ENCODE measurements at places on chromosomes 11 and 22.
A peak's percentile ranks its signal among the peaks of the same experiment; 100 is the strongest.

GRCh38 chr11:76653674-76654284 lies 16.8 kb downstream of the LRRC32 start:
- no peak for DNase-seq

DNA sequence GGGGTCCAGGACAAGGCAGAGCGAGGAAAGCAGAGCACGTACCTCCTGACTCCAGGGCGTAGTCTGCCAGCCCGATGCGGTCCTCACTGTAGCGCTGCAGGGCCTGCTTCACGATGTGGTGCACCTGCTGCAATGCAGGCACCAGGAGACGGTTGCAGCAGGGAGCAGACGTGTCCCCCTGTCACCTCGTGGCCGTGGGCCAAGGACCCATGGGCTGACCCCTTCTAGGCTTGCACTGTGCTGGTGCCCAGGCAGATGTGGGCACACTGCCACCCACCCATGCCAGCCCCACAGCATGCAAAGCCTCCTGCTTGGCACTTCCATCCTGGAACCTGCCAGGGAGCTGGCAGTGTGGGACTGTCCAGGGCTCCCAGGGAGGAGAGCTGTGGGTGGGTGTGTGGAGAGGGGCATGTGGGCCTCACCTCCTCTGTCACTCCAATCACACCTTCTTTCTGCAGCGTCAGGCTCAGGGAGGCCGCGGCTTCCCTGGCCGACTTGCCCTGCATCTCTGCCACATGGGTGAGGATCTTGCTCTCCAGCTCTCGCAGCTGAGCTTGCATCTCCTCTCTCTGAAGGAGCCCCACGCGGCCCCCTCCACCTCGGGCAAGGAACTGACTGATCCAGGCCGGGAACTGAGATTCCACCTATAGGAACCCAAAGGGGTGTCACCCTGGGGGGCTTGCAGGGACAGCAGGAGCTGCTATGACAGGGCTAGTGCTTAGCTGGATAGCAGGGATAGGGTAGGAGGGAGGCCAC lies 16.3 kb downstream of the SUN2 start:
- DNase-seq, result no peak

GRCh38 chr22:21587803-21588611 lies 20.5 kb downstream of the UBE2L3 start:
- DNase-seq, result peak; percentile 27

GRCh38 chr22:20117633-20118299 lies 740 bp upstream of the TRMT2A start:
- DNase-seq, result peak; percentile 58

DNA sequence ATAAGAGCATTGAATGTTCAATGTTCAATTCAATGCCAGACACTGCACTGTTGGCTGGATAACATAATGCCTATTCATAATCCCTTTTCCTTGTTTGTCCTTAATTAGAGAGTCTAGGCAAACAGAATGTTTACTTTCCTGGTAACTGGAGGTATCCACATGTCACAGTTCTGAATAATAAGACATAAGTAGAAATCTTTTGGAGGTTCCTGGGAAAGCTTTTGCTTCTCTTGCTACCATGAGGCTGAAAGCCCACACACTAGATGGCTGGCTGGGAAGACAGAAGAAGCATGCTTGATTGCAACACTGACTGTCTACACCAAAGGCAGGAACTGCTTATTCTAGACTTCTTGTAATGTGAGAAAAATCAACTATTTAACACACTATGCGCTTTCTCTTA lies 79.5 kb downstream of the GAB2 start:
- DNase-seq, result no peak

DNA sequence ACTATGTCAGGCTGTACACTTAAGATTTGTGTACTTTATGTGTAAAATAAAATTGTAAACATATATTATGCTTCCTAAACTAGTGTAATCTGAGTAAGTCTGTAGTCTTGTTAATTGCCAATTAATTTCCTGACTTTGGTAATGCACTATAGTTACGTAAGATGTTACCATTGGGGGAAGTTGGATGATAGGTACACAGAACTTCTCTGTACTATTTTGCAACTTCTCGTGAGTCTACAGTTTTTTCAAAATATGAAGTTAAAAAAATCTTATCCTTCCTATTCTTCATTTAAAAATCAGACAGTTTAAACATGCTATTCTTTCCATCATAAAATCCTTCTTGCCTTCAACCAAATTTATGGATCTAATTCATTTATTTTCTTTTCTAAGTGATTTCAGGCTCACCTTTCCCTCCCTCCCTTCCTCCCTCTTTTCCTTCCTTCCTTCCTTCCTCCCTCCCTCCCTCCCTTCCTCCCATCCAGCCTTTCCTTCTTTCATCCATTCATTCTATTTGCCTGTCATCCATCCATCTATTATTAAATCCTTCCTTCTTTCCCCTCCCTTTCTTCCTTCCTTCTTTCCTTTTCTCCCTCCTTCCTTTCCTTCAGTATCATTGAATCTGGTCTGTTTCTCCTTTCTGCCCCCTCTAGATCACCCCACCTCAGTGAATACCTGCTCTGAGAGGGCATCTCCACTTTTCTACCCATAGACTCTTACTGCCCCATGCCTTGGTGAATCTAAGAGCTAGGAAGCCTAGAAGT lies 22.1 kb upstream of the ASCC2 start:
- DNase-seq, result no peak

- DNase-seq, result no peak
Observed at GRCh38 chr22:36776722-36777121, 803 bp upstream of the IFT27 start.

DNA sequence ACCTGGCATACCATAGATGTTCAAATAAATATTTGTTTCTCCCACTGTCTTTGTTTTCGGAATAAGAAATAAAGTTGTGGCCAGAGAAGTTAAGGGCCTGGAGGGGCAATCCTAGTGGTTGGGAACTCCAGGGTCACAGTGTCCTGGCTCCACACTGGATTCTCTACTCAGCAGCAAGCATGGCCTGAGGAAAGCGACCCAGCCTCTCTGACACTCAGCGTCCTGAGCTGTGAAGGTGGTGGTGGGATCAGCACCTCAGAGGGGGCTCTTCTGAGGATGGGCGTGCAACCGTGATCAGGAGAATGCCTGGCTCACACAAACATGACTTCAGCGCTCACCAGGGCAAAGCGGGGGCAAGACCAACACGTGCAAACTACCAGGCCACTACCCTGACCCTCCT lies 59.9 kb downstream of the LARGE1 start:
- DNase-seq, result no peak

DNA sequence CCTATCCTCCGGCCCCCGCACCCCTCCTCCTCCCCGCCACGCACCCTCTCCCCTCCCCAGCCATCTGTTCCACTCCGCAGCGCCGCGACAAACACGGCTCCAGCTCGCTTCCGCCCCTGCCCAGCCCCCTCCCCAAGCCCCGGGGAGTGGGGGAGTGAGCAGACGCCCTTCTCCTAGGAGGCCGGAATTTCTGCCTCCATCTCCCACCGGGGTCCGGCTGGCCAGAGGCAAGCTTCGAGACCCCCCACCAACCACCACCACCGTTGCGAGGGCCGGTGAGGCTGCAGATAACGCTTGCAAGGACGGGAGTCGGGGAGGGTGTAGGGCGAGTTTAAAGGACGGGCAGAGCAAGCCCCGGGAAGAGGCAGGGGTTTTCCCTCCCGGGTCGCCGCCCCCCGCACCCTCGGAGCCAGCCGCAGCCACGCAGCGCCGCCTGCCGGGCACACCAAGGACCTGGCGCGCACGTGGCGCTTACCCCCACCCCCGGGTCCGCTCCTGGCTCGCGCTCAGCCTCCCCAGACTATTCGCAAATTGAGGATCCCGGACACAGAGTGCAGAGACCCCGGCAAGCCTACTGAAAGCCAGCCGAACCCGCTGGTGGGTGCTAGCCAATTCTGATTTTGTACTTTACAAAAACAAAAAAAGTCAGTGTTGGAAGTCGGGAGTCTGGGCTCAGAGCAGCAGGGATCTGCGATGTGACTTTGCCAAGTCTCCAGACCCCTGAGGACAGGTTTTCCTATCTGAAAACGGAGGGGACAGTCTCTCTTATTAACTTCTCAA lies 22.6 kb downstream of the RTN4RL2 start:
- DNase-seq, result peak; percentile 58

DNA sequence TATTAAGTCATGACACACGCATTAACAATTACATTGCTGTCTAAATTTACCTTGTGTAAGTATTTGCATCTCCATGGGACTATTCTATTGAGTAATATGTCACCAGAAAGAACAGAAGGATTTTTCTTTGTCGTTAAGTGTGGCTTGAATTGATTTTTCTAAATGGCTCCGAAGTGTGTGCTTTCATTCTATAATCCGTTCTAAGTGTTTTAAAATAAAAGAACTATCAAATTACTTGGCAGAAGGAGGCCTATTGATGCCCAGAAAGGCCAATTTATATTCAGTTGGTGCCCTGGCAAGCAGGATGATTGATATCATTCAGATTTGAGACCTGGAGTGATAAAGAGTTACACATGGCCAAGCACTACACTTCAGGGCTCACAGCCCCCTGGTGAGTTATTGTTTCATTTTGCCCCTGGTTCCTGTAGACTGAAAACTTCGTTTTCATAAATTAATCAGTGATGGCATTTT lies 538.9 kb upstream of the ANO5 start:
- DNase-seq, result no peak

Data from stimulated activated CD4-positive, alpha-beta T cell treated with anti-CD3 and anti-CD28 coated beads, TNF-alpha, amount 100 ng/mL, for 24 hours (primary cell).